ENCODE measurements at places on chromosomes 1 and 21.

GRCh38 chr1:101264697-101265096 is 27.9 kb downstream of the S1PR1 start:
- no peak for DNase-seq

DNA sequence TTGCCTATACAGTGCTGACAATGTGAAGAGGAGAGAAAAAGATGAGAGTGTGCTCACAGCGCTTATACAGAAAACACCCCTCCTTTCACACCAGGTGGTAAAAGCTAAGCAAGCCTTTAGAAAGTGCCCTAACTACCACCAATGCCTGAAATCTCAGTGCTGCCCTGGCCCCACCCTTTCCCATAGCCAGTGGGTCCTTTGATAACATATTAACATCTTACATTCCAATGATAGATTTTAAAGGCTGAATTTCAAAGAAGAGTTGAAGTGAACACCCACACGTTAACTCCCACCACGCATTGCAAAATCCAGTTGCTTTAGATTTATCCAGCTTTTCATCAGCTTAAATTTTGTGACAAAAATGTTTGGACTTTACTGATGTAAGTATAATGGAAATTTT is 58.1 kb upstream of the SSX2IP start:
- no peak for DNase-seq

- DNase-seq = peak; percentile 44
Observed at GRCh38 chr1:161486806-161487741, 18.2 kb upstream of the FCGR2A start.

GRCh38 chr1:192709544-192709943 is 73.6 kb downstream of the RGS13 start:
- DNase-seq = no peak

GRCh38 chr1:68675336-68675735 is 178.5 kb upstream of the DEPDC1 start:
- no peak for DNase-seq

DNA sequence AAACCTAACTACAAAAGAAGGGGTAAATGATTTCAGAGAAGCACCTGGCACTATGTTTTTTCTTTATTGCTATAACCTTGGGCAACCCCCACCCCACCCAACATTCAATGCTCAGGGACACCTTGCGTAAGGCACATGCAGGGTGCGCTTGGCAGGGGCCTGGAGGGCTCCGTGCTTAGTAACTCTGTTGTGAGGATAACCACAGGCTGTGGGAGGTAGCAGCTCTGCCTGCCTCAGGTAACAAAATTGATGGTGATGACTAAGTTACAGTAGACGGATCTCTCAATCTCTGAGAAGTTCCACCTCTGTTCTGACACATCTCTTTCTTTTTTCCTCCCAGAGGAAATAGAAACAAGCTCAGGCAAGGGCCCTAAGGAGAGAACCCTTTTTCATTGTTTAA is 8.7 kb upstream of the CCN1 start:
- no peak for DNase-seq

- no peak for DNase-seq
Observed at GRCh38 chr1:16905868-16906702, 10.3 kb downstream of the RNU1-2 start.

DNA sequence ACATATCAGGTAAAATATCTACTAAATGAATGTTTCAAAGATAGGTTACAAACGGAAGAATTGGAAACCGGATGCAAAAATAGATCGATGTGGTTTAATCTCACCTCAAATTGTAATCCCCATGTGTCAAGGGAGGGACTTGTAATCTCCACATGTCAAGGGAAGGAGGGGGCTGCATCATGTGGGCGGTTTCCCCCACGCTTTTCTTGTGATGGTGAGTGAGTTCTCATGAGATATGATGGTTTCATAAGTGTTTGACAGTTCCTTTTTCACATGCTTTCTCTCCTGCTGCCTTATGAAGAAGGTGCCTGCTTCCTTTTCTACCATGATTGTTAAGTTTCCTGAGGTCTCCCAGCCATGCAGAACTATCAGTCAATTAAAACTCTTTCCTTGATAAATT is 408.7 kb upstream of the TMPRSS15 start:
- DNase-seq = no peak

GRCh38 chr1:160460214-160460642 is 59.9 kb downstream of the VANGL2 start:
- DNase-seq = no peak

DNA sequence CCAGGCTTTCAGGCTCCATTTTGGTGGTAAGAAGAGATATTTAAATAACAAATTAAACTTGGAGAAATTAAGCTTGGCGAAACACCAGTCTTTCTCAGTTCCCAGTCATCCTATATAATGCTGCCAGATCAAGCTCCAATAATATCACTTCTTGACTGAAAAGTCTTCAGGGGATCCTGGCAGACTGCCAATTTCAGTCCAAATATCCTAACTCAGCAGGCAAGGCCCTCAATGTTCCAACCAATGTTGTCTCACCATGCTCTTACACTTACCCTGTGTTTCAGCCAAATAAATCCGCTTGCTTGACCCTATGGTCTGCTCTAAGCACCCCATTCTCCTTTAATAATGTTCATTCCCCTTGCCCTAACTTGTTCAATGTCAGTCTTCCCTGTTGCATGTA is 39.9 kb upstream of the BCL10 start:
- DNase-seq = no peak

DNA sequence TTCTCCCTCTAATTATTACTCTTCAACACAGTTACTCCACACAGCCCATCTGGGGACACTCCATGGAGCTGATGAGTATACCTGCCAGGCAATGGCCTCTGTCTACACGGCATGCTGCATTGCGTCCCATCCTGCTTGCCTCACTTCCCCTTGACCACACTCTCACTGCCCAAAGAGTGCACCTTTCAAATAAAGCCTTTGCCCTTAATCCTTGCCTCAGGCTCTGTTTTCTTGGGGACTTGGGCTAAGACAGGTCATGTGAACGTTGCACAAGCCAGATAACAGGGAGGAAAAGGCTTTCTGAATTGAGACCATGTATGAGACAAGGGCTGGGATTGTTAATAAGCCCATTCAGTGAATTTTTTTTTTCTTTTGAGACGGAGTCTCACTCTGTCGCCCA is 40.0 kb upstream of the SIM2 start:
- DNase-seq = no peak

GRCh38 chr1:47644212-47644573 is 206.3 kb downstream of the FOXD2 start:
- no peak for DNase-seq

DNA sequence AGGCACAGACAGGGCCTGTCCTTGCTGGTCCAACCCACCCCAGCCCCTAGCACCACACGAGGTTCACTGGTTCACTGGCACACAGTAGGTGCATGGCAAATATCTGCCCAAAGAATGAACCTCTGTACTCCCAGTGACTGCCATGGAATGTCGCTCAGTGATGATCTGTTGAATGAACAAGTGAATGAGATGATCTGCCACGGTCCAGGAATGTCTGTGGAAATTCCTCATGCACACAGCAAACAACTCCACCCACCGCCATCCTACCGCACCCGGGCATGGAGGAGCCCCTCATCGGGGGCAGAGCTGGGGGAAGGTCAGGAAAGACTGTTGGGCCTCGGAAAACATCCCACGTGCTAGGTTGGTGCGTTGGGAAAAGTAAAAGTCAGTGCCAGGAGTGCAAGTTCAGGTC is 1.7 kb downstream of the HSPG2 start:
- DNase-seq = no peak

DNA sequence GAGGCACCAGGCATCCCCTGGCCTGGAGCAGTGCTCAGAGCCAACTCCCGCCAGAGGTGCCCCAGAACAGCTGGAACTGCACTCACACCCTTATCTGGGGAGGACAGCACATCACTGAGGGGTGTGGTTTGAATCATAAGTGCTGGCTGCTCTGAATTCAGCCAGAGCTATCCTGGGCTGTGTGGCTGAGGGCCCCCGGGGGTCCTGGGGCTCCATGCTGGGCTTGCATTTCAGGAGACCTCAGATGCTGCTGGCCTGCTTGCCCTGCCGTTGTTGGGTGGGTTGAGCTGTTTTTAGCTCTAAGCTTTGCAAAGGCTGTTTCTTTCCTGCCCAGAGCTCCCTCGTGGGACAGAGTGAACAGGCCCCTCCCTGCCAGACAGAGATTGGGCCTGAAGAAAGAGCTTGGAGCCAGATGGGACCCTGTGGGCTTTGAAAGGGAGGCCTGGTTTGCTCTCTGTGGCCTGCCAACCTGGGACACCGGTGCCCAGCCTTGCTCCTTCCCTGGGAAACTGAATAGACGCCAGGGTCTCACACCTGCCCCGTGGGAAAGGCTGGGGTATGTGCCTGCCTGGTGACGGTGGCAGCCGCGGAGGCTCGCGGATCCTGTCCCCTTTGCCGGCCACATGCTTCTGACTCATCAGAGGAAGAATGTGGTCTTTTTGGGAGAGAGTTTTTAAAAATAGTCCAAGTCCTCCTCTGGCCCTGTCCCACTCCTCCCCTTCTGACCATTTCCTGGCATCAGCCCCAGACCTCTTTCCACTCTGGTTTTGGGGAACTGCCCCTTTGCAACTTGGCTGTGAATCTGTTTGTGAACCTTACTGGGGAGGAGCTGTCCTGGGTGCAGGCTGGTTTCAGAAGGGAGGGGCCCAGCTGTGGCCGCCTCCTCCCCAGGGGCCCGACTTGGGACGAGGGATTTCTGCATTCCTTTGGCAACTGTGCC is 30.0 kb downstream of the ARHGEF10L start:
- peak; percentile 20 for DNase-seq

GRCh38 chr1:27570784-27571183 is 33.2 kb downstream of the AHDC1 start:
- no peak for DNase-seq

- DNase-seq = no peak
Observed at GRCh38 chr1:156959925-156960324, 39.5 kb downstream of the LRRC71 start.

GRCh38 chr1:2528016-2528415 is 1.6 kb upstream of the PANK4 start:
- DNase-seq = no peak

DNA sequence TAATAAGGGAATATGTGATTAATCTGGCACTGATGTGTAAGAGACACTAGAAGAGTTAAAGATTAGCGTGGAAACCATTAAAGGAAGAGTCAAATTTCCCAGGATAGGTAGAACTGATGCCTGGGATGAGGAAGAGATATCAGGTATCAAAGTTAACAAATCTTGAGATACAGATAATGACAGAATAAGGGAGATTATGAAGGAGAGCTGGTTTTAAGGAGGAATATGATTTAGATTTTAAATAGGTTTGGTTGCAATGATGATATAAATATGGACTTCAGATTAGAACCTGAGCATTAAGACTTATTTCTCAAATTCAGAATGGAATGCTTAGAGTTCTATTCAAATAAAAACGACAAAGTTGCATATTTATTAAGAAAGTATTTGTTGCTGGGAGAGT is 26.2 kb downstream of the MAGI3 start:
- no peak for DNase-seq

DNA sequence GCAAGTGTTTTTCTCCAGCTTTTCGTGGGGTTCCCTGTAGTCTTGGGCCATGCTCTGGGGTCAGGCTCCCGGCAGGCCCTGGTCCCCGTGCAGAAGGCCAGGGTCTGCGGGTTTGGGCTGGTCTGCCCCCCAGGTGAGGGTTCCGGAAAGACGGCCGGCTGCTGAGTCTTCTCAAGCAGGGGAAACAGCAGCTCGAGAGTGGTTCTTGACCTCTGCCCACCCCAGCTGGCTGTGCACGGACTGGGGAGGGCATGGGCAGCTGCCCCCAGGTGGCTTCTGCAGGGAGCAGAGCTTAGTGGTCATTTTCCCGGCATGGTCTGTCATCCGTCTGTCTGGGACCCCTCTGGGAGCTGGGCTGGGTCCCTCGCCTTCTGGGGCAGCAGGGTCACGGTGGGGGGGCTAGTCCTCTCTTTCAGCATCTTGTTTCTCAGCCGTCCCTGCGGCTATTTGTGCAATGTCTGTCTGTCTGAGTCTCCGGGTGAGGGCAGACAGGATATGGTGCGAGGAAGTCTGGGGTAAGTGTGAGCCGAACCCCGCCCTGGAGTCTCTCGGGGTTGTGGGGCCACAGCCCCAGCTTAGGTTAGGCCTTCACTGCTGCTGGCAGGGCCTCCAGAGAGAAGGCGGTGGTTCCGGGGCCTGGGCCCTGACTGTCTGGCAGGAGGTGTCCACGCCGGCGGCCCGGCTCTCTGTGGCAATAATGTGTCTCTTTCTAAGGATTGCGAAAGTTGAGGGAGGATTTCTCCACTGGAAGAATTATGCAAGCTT is 6.1 kb downstream of the SKI start:
- DNase-seq = peak; percentile 93

DNA sequence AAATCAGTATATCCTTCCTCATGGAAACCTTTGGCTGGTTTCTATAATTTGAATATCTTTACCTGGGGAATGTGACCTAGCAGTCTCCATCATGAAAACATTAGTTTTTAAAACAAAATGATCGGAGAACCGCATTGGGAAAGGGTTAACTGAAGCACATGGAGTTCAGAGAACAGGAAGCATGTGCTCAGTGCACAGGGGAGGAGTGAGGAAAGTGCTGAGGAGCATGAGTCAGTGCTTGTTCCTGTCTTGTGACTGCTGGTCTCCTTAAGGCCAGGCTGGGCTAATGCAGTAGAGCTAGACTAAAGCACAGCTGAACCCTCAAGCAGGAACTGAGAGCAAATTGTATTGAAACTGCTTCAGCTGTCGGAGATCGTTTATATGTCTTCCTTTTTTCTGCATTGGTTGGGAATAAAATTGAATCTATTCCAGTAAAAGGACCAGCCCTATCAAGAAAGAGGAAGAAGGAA is 5.8 kb downstream of the IFI16 start:
- peak; percentile 80 for DNase-seq

- no peak for DNase-seq
Observed at GRCh38 chr1:230851291-230851691, 17.0 kb downstream of the C1orf198 start.

DNA sequence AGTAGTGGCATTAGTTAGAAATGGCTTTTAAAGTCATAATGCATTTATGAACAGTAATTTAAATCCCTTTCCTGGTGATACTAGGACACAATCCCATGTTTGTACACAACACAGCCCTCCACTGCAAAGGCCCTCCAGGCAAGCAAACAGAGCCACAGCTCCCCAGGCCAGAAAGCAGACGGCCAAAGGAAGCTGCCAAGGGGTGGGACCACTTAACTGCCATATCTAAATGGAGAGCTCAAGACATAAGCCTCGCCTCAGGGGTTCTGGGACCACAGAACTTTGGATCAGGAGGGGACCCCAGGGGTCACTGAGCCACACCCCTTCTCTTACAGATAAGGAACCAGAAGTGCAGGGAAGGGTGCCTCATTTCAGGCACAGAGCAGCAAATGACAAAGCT is 189.7 kb downstream of the KCNH1 start:
- DNase-seq = no peak

GRCh38 chr1:84795966-84796600 is 96.9 kb downstream of the LPAR3 start:
- DNase-seq = no peak
